CD14-positive monocyte (primary cell): ENCODE measurements at places on chromosomes 5 and 9.

GRCh38 chr5:104345222-104346016 lies 782.8 kb upstream of the NUDT12 start:
- no peak for DNase-seq

- DNase-seq: no peak
These were observed 177.9 kb upstream of the FST start for GRCh38 chr5:53302529-53302928.

- peak; percentile 42 for DNase-seq
These were observed 30.2 kb upstream of the CCNG1 start for GRCh38 chr5:163407034-163407655.

- DNase-seq: peak; percentile 34
These were observed 43.7 kb downstream of the GLRX start for GRCh38 chr5:95778713-95779436.

GRCh38 chr5:113047733-113048652 lies 71.4 kb downstream of the DCP2 start:
- DNase-seq: peak; percentile 72

GRCh38 chr5:68217047-68217355 lies 1.4 kb downstream of the PIK3R1 start:
- peak; percentile 23 for DNase-seq

GRCh38 chr9:114972510-114973136 lies 42.2 kb upstream of the TNFSF8 start:
- no peak for DNase-seq
